GM03348 (cell line): ENCODE measurements at places on chromosomes 5 and 9.

- DNase-seq: no peak
These were observed 74.5 kb upstream of the PALM2AKAP2 start for GRCh38 chr9:109705515-109705914.

DNA sequence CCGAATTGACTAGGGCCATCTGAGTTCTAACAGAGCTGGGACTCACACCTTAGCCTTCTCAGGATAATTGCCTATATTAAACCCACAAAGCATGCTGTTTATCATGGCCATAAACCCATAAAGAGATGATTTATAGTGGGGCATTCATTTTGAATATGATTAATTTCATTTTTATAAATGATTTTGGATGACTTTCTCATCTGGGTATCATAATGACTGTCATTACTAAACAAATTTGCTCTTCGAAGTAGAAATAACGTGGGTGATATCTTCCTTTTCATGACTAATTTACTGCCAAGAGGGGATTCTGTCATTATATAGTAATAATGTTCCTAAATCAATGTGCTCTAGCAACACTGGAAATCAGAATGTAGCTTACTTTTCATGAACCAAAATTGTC, 498.2 kb downstream of the CDH12 start:
- no peak for DNase-seq

DNA sequence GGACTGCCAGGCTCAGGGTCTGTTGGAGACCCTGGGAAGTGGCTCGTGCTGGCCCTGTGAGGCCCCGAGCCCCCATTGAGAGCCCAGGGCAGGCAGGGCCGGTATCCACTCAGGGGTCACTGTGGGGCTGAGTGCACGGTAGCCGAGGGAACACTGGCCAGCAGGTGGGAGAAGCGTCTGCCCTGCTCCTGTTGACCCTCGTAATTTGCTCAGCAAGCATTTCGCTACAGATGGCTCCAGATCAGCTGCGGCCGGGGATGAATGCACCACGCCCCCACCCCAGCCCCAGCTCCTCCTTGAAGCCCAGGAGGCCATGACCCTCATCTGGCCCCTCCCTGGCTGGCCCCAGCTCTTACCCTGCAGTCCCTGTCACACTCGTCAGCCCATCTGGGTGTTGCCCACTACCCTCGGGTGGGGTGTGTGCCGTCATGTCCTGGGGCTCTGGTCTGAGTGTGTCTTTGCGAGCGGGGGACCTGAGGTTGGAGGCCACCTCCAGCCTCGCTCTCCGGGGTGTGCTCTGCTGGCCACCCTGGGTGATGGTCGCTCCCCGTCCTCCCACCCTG, 6.1 kb upstream of the NRARP start:
- no peak for DNase-seq

DNA sequence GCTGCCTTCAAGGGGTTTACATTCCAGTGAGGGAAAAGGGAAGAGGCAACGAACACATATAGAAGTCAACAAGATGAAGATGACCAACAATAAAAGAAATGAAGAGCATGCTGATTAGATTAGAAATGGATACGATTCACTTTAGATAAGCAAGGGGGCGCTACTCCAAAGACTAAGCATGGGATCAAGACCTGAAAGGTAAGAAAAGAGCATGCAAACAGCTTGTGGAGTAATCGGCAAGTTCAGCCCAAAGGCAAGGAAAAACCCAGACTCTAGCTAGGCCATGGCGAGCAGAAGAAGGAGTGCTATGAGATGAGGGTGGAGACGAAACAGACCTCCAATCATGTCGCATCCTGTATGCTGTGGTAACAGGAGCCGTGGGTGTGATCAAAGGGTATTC, 124.4 kb downstream of the FANCC start:
- no peak for DNase-seq
